ENCODE measurements at places on chromosomes 16 and 17. TPM values are rescaled to one million over a fixed set of nuclear protein-coding genes. Genes with fewer than 3 reads are reported as not detected.

PRSS22 gene
- not detected for total RNA-seq

HSF4 gene
- total RNA-seq = 58.0 TPM

NOG gene
- 0.57 TPM for total RNA-seq

TBC1D3C gene
- not detected for total RNA-seq

SARM1 gene
- 6.1 TPM for total RNA-seq

KRTAP4-5 gene
- total RNA-seq = not detected

KCNG4 gene
- total RNA-seq = 0.02 TPM

KCNJ2 gene
- 4.3 TPM for total RNA-seq

AGRP gene
- total RNA-seq = not detected

CA7 gene
- total RNA-seq = not detected

TPPP3 gene
- 0.84 TPM for total RNA-seq

TMEM186 gene
- total RNA-seq = 6.5 TPM

CCDC200 gene
- total RNA-seq = not detected

PMFBP1 gene
- total RNA-seq = 1.4 TPM

HOXB5 gene
- 2.3 TPM for total RNA-seq

PAGR1 gene
- 25.8 TPM for total RNA-seq

NPIPB6 gene
- 0.58 TPM for total RNA-seq

GP1BA gene
- total RNA-seq = not detected

CSH2 gene
- total RNA-seq = not detected

SMPD3 gene
- 0.14 TPM for total RNA-seq

NME1 gene
- total RNA-seq = 447 TPM

CD300A gene
- not detected for total RNA-seq

SMIM22 gene
- not detected for total RNA-seq

KRTAP4-9 gene
- total RNA-seq = not detected

DRC3 gene
- 0.63 TPM for total RNA-seq

RABEP1 gene
- 48.6 TPM for total RNA-seq

CCL22 gene
- not detected for total RNA-seq

HBM gene
- not detected for total RNA-seq

NECAB2 gene
- total RNA-seq = 1.1 TPM

MLYCD gene
- total RNA-seq = 1.6 TPM

PRKCB gene
- total RNA-seq = 2.0 TPM

TBX6 gene
- total RNA-seq = 0.30 TPM

CBX8 gene
- 7.8 TPM for total RNA-seq

DHX8 gene
- 54.1 TPM for total RNA-seq

TMEM114 gene
- not detected for total RNA-seq

SNX20 gene
- not detected for total RNA-seq

YPEL2 gene
- total RNA-seq = 0.15 TPM

SOX15 gene
- not detected for total RNA-seq

DOC2B gene
- total RNA-seq = 30.6 TPM
